ENCODE measurements at places on chromosomes 11 and 22.

DNA sequence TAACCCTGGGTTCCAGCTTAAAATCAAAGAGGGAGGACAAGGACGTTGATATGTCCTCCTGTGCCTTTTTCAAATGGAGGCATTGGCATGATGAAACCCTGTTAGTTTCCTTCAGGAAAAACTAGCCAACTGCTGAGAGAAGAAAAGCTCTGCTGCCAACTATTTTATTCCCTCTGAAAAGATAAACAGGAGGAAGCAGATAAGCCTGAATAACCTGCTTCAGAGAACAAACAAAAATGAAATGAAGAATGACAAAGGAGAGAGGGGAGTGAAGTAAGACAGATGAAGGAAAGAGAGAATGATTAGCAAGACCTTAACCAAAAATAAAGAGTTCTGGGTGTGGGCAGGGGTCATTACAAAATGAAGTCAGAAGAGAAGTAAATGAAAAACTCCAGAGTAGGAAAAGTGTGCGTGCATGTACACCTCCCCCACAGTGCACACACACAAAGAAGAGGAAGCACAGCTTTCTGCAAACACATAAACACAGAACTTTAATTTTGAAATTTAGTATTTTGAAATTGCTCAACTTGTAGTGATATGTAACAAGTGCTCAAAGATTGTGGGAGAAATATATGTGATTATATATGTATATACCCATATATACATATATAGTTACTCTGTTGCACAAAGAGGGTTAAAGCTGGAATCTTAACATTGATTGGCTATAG, 332.2 kb downstream of the LUZP2 start:
- DNase-seq, result no peak

GRCh38 chr11:127491589-127491988, 491.0 kb upstream of the KIRREL3 start:
- DNase-seq, result no peak

DNA sequence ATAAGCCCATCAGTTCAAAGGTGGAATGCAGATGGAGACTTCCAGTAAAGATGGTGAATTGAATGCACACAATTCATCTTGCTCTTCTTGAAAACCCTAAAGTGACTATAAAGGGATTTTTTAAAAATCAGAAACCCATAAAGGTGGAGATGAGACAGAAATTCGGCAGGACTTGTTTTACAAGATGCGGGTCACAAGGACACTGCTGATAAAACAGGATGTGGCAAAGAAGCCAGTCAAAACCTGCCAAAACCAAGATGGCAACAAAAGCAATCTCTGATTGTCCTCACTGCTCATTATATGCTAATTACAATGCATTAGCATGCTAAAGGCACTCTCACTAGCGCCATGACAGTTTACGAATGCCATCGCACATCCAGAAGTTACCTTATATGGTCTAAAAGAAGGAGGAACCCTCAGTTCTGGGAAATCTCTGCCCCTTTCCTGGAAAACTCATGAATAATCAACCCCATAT, 137.1 kb downstream of the NECTIN1 start:
- DNase-seq, result no peak

- DNase-seq, result no peak
Observed at GRCh38 chr11:29251738-29252137, 765.1 kb downstream of the KCNA4 start.

DNA sequence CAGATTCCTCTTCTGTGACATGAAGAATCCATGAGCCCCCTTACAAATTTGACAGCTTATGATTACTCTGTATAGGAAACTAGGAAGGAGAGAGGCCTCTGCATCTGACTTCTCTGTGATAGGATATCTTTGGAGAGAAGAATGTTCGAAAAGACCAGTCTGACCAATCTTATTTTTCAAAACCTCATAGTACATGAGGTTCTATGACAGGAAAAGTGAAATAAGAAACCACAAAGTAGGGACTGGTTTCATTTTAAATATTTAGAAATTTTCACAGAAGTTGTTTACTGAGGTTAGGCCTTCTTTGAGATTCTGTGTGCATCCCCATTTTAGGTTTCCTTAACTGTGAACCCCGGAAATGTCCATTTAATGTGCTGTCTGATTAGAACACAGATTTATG, 2.1 kb upstream of the OR4X1 start:
- DNase-seq, result no peak

DNA sequence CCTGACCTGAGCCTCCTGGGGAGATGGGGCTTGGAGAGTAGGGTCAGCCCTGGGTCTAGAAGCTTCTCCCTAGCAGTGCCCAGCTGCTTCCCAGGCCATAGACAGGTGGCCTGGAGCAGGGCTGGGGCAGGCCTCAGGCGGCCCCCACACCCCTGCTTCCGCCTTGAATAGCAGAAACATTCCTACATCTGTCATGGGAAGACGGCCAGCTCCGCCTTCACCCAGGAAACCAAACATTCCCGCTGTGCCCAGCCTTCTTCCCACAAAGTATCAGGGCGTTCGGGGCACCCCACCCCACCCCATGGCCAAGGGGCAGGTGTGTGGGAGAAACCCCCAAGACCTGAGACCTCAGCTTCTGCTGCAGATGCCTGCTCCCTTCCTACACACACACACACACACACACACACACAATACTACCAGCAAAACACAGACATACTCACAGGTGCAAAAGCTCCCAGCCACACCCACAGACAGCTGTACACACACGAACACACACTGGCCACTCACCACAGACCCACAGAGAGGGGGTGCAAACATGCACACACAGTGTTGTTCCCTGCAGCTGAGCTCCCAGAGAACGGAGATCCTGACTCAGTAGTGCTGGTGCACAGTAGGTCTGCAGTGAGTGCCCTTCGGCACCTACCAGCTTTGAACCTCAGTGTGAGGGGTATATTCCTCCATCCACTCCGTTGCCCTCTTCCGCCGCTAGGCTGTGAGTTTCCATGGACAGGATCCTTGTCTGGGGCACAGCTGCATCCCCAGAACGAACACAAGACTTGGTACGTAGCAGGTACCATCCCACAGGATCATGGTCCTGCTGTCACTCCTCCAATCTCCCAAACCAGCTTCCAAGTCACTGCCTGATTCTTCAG, 37.4 kb downstream of the PDGFB start:
- no peak for DNase-seq

DNA sequence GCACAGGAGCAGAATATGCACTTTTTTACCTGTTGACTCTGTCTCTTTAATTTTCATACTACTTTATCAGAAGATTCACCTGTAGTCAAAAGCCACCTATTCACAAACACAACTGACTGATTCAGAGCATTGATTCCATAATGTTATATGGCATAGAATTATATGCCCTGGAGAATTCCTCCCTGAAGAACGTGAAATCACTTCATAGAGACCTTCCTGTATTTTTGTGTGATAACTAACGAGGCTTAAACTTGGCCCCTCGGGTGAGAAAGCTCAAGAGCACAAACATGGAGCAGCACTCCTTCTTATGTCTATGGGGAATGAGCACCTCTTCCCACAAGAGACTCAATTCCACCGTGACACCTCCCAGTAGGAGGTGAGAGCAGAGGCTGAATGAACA, at the start of gene OR10A6:
Gene OR10A6, minus strand, starts transcription at position 101 of the 400 bp plus-strand sequence. CDS start 2,606 bp downstream, outside the sequence.
- no peak for DNase-seq

- no peak for DNase-seq
Observed at GRCh38 chr22:30361916-30362650, 5.3 kb downstream of the CCDC157 start.

GRCh38 chr22:37996515-37997246, 12.3 kb upstream of the SOX10 start:
- no peak for DNase-seq

GRCh38 chr22:19886605-19887255, 32.1 kb upstream of the GNB1L start:
- no peak for DNase-seq

DNA sequence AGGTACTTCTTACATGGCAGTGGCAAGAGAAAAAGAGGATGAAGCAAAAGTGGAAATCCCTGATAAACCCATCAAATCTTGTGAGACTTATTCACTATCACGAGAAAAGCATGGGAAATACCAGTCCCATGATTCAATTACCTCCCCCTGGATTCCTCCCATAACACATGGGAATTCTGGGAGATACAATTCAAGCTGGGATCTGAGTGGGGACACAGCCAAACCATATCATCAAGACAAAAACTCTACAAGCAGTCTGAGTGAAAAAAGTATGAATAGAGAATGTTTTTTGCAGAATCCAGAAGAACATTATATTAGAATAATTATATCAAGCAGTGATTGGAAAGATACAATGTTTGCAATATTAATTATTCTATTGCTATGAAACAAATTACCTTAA, 893.7 kb downstream of the FAM181B start:
- no peak for DNase-seq

GRCh38 chr11:15291885-15292284, 177.2 kb downstream of the INSC start:
- no peak for DNase-seq

DNA sequence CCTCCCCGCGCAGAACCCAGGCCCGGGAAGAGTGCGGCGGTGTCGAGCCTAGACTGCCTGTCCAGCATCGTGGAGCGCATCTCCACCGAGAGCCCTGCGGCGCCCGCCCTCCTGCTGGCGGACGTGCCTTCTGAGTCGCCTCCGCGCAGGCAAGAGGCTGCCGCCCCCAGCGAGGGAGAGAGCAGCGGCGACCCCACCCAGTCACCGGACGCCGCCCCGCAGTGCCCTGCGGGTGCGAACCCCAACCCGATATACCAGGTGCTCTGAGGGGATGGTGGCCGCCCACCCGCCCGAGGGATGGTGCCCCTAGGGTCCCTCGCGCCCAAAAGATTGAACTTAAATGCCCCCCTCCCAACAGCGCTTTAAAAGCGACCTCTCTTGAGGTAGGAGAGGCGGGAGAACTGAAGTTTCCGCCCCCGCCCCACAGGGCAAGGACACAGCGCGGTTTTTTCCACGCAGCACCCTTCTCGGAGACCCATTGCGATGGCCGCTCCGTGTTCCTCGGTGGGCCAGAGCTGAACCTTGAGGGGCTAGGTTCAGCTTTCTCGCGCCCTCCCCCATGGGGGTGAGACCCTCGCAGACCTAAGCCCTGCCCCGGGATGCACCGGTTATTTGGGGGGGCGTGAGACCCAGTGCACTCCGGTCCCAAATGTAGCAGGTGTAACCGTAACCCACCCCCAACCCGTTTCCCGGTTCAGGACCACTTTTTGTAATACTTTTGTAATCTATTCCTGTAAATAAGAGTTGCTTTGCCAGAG, 2.0 kb downstream of the MYOD1 start:
- peak; percentile 20 for DNase-seq
